ENCODE measurements at places on chromosomes 16 and 17.

GRCh38 chr16:69763599-69763942 lies 1.4 kb downstream of the WWP2 start:
- no peak for DNase-seq

DNA sequence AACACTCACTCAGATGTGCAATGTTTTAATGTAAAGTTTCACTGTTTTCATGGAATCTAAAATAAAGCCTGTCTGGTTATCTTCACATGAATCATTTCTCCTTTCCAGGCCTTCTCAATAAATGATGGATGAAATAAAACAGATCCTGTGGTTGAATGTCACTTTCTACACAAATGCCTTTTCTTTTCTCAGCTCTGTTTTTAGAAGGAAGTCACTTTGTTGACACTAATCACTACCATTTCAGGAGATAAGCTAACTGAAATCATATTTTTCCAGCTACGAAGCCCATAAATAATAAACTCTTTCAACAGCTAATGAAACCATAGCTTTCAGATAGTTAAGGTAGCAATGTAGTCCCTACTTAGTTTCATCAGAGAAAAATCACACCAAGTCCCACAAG lies 17.9 kb downstream of the NME2 start:
- no peak for DNase-seq

GRCh38 chr16:77385481-77385880 lies 49.4 kb downstream of the ADAMTS18 start:
- no peak for DNase-seq

DNA sequence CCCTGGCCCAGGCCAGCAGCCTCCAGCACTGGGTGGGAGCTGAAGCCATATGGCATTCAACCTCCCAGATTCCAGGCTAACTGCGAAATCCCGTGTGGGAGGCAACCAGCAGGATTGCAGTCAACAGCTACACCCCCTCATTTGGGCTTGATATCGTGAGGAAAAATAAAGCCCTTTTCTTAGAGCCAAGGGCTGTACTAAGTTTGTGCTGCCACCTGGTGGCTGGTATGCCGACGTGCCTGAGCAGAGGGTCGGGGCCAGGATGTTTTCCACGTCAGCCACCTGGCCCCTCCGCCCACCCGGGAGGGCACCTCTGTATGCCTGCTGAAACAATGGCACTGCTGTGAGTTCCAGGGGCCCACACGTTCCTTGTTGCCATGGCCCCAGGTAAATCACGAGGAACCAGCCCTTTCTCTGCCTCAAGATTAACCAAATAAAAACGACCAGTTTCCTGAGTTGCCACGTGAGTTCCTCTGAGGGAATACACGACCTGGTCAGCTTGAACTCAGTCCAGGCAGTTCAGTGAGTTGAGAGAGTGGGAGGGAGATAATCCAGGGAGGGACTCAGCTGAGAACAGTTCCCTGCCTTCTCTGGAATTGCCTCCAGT lies 9.0 kb downstream of the TMEM98 start:
- DNase-seq, result peak; percentile 46

DNA sequence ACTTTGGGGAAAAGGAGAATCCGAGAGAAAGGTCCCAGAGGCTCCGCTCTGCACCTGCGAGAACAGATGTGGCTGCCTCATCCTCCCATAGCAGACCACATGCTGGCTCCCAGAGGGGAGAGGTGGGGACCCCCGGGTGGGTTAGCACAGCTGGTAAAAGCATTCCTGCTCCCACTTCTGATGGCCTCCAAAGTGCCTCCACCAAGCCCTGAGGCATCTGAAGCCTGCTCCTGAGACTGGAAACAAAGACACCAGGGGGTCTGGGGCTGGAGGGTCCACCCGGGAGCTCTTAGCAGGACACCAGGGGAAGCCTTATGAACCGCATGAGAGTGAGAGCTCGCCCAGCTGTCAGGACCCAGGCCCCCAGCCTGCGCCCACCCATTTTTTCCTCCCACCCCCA lies 46.4 kb downstream of the ZNF423 start:
- no peak for DNase-seq

DNA sequence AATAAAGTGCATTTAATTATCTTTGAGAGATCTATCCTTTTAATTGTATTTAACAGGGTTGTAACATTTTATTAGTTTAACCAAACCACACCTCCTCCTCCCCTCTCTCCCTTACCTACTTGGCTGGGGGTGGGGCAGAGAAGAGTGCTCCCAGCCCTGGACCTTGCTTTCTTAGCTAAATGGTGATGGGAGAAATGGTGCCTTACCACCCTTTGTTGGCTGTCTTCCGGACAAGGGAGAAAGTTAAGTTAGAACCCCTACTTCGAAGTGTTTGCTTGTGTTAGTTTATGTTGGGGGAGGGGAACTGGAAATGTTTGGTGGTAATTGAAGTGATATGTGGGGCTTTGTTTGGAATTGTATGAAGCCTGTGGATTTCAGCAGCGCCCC lies 3.9 kb downstream of the FZD2 start:
- no peak for DNase-seq

DNA sequence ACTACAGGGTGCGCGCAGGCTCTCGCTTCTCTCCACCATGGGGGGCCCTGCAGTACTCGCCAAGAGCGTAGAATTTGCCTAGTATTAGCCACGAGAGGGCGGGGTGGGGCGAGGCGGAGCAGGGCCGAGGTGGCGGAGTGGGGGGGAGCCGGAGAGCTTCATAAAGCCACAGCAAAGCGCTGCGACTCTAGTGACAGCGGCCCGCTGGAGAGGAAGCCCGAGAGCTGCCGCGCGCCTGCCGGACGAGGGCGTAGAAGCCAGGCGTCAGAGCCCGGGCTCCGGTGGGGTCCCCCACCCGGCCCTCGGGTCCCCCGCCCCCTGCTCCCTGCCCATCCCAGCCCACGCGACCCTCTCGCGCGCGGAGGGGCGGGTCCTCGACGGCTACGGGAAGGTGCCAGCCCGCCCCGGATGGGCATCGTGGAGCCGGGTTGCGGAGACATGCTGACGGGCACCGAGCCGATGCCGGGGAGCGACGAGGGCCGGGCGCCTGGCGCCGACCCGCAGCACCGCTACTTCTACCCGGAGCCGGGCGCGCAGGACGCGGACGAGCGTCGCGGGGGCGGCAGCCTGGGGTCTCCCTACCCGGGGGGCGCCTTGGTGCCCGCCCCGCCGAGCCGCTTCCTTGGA lies at the start of gene TBX21:
TSS of gene TBX21 (plus strand) at position 190 of the 627 bp plus-strand sequence. CDS start at position 409, 219 bp downstream.
- peak; percentile 80 for DNase-seq

GRCh38 chr17:31295489-31295871 lies 1.6 kb downstream of the OMG start:
- DNase-seq, result no peak

- no peak for DNase-seq
Measured at GRCh38 chr16:66728804-66729203, 22.6 kb downstream of the DYNC1LI2 start.

GRCh38 chr16:84198401-84198800 lies 7.4 kb downstream of the ADAD2 start:
- no peak for DNase-seq

- peak; percentile 71 for DNase-seq
Measured at GRCh38 chr17:82153745-82154375, 55.8 kb upstream of the FASN start.

DNA sequence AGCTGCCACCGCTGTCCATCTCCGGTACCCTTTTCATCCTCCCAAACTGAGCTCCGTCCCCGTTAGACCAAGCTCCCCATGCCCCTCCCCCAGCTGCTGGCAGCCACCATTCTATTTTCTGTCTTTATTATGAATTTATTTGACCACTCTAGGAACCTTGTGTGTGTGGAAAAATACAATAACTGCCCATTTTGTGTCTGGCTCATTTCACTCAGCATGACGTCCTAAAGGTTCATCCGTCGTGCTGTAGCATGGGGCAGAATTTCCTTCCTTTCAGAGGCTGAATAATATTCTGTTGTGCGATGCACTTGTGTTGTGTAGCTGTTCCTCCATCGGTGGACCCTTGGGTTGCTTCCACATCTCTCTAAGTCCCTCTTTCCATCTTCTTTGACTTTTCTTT lies 263.1 kb downstream of the SEC14L1 start:
- no peak for DNase-seq

- no peak for DNase-seq
Measured at GRCh38 chr17:76992891-76993290, 124.7 kb downstream of the MGAT5B start.

GRCh38 chr16:11752856-11753255 lies 10.2 kb upstream of the TXNDC11 start:
- DNase-seq, result no peak

DNA sequence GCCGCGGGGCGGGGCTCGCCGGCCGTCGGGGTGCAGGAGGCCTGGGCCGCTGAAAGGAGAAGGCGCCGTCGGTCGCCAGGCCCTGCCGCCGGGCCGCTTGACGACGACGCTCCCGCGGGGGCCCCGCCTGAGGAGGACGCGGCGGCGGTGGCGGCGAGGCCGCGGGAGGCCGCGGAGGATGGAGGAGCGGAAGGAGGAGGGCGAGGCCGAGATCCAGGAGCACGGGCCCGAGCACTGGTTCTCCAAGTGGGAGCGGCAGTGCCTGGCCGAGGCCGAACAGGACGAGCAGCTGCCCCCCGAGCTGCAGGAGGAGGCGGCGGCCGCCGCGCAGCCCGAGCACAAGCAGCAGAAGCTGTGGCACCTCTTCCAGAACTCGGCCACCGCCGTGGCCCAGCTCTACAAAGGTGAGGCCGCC lies 430 bp downstream of the HAPSTR1 start:
- DNase-seq, result no peak

GRCh38 chr17:68572138-68572842 lies 28.9 kb downstream of the FAM20A start:
- DNase-seq, result no peak

DNA sequence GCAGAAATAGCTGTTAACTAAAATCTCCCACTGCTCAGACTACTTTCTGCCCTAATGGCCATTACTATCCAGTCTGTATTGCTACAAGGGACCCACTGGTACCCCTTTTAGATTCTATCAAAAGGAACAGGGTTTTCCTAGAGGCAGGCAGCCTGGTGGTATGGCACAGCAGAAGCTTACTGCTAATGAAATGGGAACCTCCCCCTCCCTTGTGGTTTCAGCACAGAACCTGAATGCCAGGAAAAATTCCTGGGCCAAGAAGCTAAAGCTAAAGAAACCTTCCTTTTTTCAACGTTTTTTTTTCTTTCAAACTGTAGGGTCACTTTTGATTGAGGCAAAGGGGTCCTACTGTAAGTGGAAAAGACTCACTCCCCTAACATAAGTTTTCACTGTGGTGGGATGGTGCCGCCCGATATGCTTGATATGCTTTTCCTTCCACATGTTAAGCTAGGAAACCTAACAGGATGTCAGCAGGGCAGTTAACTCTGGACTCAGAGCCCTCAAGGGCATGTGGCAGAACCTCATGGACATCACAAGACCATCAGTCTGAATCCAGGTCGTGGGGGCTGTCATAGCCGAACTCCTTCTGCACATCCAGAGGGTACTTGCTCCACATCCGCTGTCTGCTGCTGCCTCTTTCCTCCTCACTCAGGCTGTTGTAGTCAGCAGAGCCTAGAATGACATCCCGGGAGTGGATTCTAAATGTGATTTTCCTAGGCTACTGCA lies 9.8 kb downstream of the SLC7A6OS start:
- DNase-seq, result no peak

GRCh38 chr17:75689441-75689873 lies 22.3 kb downstream of the SAP30BP start:
- DNase-seq, result no peak

- DNase-seq, result no peak
Measured at GRCh38 chr16:10966129-10966528, 21.8 kb downstream of the CLEC16A start.

GRCh38 chr17:78710607-78711006 lies 71.5 kb downstream of the CYTH1 start:
- DNase-seq, result no peak

DNA sequence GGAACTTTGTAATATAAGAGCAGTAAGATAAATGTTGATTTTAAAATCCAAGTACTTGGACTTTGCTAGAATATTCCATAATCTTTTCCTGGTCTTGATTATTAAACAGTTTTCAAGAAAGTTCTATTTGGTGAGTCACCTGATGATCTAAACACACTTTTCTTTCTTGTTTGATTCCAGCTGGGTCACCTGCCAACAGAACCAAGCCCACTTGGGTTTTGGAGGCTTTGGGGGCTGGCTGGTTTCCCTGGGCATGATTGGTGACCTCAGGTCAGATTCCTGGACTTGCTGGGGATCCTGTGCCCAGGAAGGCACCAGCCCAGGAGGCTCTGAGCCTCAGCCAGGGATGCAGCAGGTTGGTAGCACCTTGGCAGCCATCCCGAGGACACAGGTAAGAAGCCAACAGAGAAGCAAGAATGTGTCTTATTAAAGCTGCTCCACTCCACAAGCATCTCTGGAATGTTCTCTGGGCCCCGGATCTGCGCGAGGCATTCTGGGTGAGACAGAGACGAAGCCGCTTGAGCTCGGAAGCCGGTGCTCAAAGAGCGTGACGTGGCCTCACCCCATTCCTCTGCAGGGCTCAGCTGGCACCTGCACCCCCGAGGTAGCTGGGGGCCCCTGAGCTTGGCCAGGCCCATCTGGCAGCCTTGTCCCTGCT lies 3.1 kb upstream of the TEX19 start:
- DNase-seq, result no peak

- no peak for DNase-seq
Measured at GRCh38 chr16:89197633-89198416, 2.5 kb downstream of the SLC22A31 start.

DNA sequence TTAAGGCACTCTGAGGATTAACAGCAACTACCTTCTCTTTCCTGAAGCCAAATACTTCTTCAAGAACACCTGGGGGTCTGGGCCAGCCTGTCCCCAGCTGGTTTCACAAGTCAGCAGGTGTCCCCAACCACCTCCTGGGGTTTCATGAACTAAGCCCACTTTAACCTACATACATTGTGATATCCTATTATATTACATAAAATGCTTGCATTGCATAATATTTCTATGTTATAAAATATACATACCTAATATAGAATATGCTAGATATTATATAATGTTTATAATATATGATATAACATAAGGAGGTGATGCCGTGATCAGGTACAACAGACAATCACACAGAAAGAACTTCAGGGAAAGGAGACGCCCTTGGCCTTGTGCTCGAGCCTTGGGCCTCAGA lies 367.6 kb downstream of the C16orf95 start:
- no peak for DNase-seq

GRCh38 chr16:49773534-49774475 lies 82.1 kb downstream of the ZNF423 start:
- no peak for DNase-seq

DNA sequence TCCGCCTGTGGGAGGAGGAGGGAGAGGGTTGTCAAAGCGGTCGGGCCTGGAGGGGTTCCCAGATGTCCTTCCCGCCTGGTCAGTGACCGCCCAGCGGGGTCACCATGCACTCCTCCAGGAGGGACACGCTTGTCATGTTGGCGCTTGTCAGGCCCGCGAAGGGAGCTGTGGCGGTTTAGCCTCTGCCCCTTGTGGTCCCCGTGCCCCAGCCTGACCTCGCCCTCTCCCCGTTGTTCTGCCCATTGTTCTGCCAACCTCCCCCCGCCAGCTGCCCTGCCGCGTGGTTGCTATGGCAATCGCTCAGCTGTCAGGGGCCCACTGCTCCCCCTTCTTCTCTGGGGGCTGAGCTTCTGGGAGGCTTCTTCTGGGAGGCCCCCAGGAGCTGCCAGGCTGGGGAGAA lies 146.4 kb upstream of the CIBAR2 start:
- DNase-seq, result no peak

DNA sequence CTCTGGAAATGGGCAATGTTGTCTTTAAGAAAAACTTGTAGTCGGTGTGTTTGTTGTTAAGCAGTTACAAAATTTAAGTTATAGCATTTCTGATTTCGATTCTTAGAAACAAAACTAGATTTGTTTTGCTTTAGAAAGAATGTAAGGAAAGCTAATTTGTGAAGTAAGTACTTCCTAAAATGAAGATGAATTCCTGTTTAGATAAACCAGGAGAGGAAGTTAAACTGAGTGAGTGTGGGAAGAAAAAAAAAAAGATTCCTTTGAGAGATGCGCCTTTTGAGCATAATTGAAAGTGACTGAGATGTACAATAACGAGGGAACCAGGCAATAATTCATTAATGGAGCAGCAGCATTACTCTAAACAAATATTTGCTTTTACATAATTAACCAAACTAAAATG lies 52.4 kb upstream of the ALOX12 start:
- DNase-seq, result no peak
